ENCODE measurements at places on chromosomes 12 and 14.
A peak's percentile ranks its signal among the peaks of the same experiment; 100 is the strongest.

- no peak for DNase-seq
Observed at GRCh38 chr14:50635141-50635540, 33.0 kb downstream of the SAV1 start.

DNA sequence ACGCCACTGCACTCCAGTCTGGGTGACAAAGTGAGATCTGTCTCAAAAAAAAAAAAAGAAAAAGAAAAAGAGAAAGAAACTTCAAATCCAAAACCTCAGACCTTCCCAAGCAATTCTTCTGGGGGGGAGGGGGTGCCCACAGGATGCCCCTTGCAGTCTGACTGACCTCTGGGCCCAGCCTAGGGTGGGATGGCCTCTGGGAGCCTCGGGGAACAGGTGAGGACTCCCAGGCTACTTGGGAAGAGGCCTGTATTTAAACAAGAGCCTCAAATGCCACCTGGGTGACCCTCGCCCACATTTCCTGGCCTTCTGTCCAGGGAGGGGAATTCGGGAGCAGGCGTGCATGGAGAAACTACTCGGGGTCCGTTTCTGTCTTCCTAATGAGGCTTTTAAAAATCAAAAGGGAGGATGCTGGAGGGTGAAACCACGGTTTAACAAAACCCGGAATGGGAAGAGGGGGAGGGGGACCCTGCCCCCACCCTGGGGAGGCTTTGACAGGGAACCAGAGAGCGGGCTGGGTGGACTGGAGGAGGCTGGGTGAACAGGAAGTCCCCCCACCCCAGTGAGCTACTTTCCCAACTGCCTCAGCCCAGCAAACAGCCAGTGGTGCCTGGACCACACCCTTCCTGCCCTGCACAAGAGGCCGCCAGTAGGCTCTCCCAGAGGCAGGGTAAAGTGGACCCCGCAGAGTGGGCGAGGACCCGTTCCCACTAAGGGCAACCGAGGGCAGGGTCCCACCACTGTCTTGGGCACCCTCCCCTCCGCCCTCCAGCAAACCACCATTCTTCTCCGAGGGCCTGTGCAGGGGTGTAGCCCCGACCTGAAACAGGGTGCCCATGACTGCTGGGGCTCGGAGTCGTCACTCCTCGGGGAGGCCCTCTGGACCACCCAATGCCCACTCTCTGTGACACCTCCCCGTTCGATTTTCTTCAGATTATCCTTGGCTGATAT lies 1.5 kb upstream of the FBRSL1 start:
- peak; percentile 47 for DNase-seq

DNA sequence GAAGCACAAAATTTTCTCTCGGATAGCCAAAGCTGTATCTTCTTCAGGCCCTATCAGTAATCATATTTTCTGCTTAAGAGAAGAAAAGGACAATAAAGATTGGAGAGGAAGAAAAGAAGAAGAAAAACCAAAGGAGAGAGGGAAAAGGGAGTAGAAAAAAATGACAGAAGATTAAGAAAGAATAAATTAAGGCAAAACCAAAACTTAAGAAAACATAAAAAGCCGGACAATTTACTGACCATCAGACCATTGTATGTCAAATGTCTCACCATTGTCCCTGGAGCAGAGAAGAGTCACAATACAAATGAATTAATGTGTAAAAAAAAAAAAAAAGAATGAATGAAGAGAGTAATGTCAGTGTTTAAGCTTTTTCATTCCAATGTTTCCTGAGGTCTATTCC lies 1274.8 kb downstream of the FSCB start:
- no peak for DNase-seq

DNA sequence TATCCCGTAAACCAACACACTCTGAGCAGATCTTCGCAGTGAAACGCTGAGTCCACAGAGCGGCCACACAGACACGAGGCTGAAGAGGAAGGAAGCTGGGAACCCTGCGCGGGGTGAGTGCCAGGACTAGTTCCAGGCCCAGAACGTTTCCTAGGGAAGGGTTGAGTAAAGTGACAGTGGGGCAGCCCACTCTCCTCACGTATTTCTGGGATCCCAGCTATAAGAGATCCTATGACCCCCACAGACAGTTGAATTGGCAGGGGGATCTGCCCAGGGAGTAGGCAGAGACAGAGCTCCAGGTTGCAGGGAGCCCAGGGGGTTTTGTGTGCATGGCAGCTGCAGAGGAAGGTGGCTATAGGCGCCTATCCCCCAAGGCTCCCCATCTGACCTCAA lies 51.1 kb downstream of the GTF2A1 start:
- DNase-seq = no peak

- no peak for DNase-seq
Observed at GRCh38 chr12:851913-852312, 97.6 kb downstream of the RAD52 start.

DNA sequence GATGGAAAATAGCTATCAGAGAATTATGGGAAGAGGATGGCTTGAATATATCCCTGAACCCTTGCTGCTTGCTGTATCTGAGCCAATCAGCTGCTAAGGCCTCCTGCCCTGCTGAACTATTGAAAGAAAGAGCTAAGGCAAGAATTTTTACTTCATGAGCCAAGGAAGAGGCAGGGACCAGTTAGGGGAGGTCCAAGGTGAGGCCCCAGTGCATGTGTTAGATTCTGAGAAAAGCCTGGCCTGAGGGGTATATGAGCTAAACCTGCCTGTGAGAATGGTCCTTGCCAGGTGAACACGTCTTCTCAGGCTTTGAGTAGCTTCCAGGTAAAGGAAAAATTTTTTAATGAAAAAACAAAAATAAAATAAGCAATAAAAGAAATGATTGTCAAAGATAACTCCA lies 218.0 kb downstream of the SYT1 start:
- DNase-seq = no peak

GRCh38 chr12:9745199-9745598 lies 12.3 kb upstream of the CLECL1 start:
- DNase-seq = no peak

- DNase-seq = no peak
Observed at GRCh38 chr14:100824901-100825712, 811 bp upstream of the MEG3 start.

DNA sequence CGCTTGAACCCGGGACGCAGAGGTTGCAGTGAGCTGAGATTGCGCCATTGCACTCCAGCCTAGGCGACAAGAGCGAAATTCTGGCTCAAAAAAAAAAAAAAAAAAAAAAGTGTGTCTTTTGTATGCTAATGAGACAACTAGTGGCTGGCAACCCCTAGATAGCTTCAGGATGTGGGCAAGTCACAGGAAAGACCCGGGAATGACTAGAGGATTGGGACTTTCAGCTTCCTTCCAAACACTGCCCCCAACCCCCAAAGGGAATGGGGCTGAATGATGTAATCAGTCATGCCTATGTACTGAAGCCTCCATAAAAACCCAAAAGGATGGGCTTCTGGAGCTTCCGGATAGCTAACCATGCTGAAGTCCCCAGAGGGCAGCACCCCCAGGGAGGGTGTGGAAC lies 28.6 kb downstream of the USP44 start:
- DNase-seq = no peak

GRCh38 chr12:88870000-88870737 lies 289.9 kb upstream of the KITLG start:
- no peak for DNase-seq

DNA sequence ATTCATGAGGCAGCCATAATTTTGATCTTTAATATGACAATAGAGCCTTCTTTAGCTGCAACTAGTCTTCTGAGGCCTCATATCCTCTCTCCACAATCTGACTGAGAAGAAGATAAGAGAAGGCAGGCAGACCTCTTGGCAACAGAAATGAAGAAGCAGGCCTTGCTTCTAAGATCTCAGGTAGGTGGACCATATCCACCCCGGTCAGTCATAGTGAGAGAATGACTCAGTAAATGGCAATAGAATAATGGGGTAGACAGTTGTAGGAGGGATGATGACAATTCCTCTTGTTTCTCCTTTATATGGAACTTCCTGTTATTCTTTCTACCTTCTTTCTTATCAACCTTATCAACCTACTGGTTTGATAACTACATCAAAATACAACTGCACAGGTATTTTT lies 246.7 kb upstream of the G2E3 start:
- DNase-seq = no peak

GRCh38 chr14:39015360-39015961 lies 87.6 kb downstream of the SEC23A start:
- DNase-seq = no peak

All from central memory CD4-positive, alpha-beta T cell (primary cell).